ENCODE measurements at places on chromosomes 5 and 9.

GRCh38 chr9:111807197-111807596, 12.5 kb upstream of the SHOC1 start:
- no peak for DNase-seq

- DNase-seq = no peak
Measured at GRCh38 chr5:153551537-153552079, 61.1 kb downstream of the GRIA1 start.

DNA sequence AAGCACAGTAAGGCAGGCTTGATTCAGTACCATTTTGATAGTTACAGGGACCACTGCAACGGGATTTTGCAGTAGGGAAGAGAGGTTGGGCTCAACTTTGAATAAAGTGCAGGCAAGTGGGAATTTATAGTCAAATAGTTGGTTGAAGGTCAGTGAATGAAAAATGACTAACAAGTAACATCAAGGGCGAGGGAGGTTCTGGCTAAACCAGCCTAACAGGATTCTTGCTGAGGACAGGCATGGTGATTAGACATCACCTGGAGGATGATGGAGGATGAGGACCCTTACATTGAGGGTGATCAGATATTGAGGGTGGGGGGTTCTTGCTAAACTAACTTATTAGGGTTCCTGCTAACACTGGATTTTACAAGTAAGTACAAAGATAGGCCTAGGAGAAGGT, 66.1 kb upstream of the SMC5 start:
- DNase-seq = no peak

DNA sequence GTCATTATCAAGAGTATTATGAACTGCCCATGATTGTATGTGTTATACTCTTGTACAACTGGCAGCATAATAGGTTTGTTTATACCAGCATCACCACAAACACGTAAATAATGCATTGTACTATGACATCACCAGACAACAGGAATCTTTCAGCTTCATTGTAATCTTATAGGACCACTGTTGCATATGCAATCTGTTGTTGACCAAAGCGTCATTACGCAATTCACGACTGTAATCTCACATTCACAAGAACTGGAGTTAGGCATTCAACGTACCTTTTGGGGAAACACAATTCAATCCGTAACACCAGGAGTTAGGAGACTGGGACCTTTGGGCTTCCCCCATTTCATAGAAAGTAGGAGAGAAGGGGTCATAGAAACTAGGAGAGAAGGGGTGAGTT, 20.4 kb upstream of the ARSI start:
- no peak for DNase-seq

DNA sequence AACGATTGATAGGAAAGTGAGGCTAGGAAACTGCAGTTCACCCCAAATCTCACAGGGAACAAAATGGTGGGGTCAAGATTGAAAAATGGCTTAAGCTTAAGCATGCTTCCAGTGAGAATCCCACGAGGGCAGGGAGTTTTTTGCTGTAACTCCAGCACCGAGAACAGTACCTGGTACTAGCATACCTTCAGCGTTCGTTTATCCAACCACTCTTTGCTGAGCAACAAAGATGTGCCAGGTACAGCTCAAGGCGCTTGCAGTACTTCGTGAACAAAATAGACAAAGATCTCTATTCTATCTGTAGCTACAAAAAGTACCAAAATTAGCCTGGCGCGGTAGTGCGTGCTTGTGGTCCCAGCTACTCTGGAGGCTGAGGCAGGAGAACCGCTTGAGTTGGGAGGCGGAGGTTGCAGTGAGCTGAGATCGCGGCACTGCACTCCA, 778 bp upstream of the PPP6C start:
- DNase-seq = no peak

GRCh38 chr5:113427871-113428574, 6.8 kb downstream of the TSSK1B start:
- no peak for DNase-seq

- no peak for DNase-seq
Measured at GRCh38 chr9:132184124-132184523, 22.3 kb downstream of the NTNG2 start.

DNA sequence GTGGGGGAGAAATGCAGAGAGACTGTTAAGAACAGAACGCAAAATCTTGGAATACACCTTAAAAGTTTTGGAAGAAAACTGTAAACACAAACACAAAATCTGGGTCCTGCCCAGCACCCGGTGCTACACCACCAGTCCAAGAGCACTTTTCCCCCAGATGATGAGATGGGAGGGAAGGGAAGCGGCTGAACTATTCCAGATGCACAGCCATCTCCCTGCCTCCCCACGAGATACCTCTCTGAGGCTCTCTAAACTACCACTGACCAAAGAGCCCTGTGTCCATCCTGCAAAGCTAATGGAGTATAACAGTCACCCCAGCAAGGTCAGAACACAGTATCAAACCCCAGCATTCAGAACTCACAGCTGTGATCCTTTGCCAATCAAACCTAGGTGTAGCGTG, 8.0 kb downstream of the SPARC start:
- no peak for DNase-seq

DNA sequence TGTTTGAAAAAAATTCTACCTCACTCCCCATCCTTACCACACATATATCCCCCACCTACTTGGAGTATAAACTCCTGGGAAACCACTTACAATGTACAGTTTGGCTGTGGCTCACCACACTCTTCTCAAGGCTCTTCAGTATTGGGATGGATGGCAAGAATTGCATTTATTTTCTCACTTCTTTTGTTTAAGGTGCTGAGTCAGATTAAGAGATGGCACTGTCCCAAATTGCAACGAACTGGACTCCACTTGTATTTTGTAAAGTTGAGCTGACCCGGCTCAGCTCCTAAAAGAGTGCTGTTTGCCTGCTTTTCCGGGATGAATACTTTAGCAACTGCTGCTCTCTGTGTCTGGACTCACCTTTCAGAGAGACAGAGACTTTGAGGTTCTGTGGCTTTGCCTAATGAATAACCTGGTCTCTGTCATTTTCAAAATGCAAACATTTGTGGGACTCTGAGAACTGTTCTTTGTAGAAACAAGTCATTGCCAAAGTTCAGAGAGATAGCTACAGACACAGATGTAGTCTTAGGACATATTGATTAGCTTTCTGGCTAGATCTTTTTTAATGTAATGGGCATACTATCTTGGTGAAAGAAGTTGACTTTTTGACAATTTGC, 42.2 kb downstream of the PPP2R2B start:
- no peak for DNase-seq

DNA sequence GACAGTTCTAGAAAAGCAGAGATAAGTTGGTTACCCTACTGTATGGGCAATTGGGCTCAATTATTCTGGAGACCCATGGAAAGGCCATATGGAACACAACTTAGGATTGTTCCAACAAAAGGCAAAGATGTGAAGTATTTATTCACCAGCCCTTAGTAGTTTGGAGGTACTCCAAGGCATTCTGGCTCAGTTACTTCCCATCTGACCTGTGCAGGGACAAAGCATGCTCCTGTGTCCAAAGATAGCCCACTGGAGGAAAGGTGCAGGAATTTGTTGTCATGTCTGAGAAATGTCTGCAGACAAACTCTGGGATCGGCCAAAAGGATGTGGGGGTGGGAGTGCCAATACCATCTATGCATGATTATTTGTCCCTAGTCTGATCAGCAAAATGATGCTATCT, 279.5 kb upstream of the PTGER4 start:
- DNase-seq = no peak

- no peak for DNase-seq
Measured at GRCh38 chr9:104110509-104110908, 16.4 kb downstream of the SMC2 start.

DNA sequence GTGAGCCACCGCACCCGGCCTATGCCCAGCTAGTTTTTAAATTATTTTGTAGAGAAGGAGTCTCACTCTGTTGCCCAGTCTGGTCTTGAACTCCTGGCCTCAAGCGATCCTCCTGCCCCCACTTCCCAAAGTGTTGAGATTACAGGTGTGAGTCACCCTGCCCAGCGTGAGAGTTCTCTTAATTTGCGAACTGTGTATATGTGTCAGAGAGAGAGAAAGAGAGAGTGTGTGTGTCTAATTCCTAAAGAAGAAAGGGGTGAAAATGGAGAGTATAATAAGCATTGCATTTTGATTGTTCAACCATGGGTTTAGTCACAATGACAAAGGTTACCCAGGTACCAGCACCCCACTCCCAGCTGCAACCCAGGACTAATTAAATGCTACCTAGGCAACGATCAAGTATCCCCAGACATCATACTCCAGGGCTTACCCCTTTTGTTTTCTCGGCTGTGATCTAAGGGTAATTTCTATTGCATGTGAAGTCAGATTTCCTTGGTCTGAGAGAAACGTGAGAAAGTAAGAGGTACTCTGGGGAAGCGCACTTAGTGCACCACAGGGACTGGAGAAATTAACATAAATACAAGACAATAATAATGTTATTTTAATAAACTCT, 16.6 kb downstream of the MAP1B start:
- DNase-seq = no peak

GRCh38 chr5:79020861-79021561, 35.9 kb upstream of the ARSB start:
- no peak for DNase-seq

DNA sequence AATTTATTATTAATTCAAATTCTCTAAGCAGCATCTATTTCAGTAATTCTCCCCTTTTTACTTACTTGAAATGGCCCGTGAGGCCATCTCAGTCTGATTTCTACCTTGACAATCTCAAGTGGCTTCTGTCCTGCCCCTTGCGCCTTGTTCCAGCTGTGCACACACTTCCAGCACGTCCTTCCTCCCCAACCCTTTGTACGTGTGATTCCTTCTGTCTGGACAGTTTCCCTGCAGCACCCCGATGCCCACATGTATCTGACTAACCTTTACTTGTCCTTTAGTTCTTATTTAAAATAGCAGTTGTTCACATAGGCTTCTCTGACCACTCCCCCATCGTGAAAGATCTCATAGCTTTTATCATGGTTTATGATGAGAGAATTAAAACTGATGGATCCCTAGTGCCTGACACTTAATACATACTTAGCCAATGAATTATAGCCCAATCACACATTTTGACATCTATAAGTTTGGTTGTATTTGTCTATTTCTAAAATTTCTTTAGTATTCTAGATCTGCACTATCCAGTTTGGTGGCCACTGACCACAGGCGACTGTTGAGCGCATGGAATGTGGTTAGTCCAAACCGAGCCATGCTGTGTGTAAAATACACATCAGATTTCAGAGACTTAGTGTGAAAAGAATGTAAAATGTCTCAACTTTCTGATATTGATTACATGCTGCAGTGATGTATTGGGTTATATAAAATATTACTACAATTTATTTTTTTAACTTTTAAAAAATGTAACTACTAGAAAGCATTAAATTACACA, 14.3 kb downstream of the ZBTB34 start:
- no peak for DNase-seq

GRCh38 chr5:176941951-176942350, 42.8 kb upstream of the HK3 start:
- no peak for DNase-seq

DNA sequence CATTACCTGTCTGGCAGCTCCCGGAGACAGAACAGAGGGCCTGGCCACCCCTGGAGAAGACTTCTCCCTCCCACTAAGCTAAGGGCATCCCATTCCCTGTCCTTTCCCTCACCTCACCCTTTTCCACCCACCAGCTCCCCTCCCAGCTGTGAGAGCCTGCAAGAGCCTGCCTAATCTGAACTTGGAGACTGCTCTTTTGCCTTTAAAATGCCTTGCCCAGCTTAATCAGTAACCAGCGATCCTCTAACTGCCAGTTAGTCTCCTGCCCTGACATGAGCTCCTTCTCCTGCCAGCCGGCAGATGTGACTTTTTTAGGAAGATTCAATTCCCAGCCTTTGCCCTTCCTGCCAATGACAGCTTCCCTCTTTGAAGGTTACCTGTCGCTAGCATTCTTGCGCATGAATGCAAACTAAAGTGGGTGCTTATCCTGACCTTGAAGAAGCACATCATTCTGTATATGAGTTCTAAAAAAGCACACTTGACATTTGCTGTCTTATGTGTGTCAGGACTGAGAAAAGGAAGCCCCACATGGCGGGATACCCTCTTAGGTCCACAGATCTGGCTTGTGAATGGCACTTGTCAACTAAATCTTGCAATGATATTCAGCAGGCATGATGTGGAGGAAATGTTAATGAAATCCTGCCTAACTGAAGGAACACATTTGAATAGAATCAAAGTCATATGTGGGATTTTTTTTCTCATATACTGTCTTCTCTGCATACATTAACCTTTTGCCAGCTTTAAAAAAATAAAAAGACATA, 411.2 kb upstream of the SLC30A5 start:
- DNase-seq = no peak

GRCh38 chr5:150779397-150780186, 1.0 kb downstream of the SMIM3 start:
- DNase-seq = no peak

DNA sequence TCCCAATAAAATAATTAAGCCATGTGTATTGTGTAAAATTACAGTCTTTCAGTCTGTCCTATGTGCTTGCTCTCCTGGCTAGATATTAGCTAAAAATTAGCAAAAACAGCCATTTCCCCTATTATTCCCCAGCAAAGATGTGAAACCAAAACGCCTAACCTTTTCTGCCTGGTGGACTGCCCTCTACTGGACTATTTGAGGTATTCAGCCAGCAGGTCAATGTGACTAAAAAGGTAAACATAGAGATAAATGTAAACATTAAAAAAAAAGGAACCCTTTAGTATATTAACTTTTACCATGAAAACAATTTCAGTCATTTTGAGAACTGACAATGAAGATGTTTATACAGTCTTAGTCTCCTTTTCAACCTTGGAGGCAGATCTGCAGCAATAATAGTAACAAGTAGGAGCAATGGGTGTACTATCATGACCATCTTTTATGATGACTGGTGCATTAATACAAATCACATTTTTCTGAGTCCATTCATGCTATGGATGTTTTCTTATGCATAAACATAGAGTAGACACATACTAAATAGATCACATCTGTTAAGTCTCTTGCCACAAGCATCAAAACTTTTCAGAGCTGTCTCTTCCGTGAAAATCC, 10.1 kb downstream of the ATG12 start:
- DNase-seq = no peak

GRCh38 chr5:145925803-145926202, 10.6 kb upstream of the SH3RF2 start:
- no peak for DNase-seq

DNA sequence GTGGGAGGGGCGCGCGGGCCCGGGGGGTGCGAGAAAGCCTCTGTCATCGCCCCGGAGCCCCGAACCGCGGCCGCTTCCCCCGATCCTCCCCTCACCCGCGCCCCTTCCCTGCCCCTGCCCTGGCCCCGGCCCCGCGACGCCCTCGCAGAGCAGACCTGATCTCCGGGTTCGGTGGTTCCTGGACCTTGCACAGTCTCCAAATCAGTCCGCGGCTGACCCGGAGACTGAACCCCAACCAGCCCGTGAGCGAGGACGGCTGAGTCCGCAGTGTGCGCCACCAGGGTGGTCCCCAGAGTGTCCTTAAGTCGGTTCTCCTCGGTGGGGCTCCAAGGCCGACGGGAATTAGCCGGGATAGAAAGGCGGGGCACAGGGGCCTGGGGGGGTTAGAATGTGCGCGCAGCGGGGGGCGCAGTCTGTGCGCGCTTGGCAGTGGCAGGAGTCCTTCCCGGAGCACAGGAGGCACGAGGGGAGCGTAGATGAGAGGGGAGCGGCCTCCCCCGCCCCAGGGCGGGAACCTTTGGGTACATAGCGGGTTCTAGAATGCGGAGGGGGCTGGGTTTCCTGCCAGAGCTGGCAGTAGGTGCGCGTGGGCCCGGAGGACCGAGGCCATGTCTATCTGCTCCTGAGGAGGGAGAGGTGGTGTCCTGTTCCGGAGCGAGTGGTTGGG, 779 bp downstream of the PKN3 start:
- no peak for DNase-seq

- no peak for DNase-seq
Measured at GRCh38 chr9:121358751-121359150, 11.3 kb downstream of the STOM start.

Data from stimulated activated CD8-positive, alpha-beta memory T cell treated with anti-CD3 and anti-CD28 coated beads, Interleukin-4, amount 100 ng/mL, for 1 hour (primary cell).